ENCODE measurements at places on chromosomes 16 and 17.

DNA sequence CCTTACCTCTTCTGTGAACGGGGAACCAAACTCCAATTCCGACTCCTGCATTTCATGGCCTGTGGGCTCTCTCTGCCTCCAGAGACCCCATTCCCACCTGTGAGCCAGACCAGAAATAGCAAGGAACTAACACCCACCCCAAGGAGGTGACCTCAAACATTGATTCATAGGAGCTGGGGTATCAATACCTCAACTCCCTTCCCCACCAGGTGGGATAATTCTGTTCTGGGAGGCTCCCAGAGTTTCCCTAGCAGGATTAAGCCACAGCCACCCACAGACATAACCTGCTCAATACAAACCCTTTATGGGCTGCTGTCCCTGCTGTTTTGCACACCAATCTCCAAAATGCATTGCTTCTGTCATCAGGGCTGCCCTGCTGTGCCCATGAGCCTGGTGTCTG lies 59.6 kb upstream of the FOXF1 start:
- DNase-seq = no peak

GRCh38 chr17:10754109-10754508 lies 24.3 kb upstream of the TMEM220 start:
- peak; percentile 76 for DNase-seq

DNA sequence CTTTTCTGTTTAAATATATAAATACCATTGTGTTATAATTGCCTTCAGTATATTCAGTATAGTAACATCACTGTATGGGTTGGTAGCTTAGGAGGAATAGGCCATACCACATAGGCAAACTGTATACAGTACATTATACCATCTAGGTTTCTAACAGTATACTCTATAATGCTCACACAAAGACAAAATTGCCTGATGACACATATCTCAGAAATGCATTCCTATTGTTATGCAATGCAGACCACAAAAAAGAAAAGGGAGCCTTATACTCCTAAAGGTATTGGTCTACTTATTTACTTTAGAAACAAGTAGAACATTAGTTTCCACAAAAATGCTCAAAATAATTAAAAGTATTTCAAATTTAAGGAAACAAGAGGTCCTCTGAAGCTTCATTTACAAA lies 47.9 kb downstream of the SETD6 start:
- no peak for DNase-seq

GRCh38 chr17:14739656-14740431 lies 439.0 kb downstream of the HS3ST3B1 start:
- DNase-seq = no peak

GRCh38 chr17:61202564-61202963 lies 197.1 kb upstream of the TBX2 start:
- no peak for DNase-seq

DNA sequence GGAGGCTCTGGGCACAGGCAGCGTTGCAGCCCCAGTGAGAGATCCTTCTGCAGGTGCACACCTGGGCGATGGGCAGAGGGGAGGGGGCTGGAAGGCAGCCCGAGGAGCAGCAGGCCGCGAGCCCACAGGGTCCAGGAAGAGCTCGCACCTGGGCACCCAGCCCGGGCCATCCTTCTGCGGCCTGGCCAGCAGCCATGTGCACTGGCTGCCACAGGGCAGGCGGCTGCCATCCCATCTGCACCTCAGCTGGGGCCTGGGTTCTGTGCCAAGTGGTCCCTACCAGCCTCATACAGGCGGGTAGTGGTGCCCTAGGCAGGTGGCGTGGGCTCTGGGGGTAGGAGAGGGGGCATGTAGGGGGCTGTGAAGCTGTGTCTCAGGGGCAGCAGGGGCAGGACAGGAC lies 197.2 kb downstream of the RBFOX3 start:
- DNase-seq = no peak

DNA sequence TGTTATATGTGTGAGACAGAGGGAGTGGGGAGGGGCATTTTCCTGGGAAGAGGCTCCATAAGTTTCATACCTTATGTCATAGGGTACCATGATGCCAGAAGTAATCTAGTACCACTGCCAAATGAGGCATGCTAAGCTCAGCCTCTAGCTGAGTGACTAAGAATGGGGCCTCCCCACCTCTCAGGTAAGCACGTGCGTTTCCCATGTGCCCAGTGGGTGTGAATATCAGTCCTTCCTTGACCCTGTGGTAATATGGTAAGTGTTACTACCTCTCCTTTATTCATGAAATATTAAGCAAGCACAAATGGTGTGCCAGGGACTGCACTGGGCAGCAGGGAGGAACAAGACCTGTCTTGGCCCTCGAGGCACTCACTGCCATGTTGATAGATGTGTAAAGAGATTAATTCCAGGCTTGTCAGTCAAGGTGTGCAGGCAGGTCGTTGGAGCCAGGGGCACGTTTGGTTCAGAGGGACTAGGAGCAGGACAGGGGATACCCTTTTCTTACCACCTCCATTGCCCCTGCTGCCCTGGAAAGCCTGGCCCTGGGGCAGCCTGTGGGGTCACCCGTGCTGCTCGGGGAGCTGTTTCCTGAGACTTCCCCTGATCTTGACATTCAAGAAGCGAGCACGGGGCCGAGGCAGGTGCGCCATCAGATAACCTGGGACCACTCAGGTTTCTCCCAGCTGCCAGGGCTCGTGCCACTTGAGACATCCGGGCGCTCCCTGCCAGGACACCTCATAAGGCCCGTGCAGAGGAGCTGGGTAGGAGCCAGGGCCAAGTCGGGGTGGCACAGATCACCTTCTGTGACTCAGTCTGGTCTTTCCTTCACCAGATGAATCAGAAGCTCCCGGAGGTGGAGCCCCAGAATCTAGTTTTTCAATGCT lies 8.8 kb downstream of the RSAD1 start:
- DNase-seq = no peak

- no peak for DNase-seq
Observed at GRCh38 chr17:64066716-64067115, 46.3 kb upstream of the ICAM2 start.
